Right cardiac atrium (tissue), 5 donors: ENCODE measurements at places on chromosomes 12 and 14. TPM values are rescaled to one million over a fixed set of nuclear protein-coding genes. Genes with fewer than 3 reads are reported as not detected.

GRCh38 chr12:21552635-21553328 lies 26.7 kb downstream of the SPX start:
- DNase-seq: no peak

DNA sequence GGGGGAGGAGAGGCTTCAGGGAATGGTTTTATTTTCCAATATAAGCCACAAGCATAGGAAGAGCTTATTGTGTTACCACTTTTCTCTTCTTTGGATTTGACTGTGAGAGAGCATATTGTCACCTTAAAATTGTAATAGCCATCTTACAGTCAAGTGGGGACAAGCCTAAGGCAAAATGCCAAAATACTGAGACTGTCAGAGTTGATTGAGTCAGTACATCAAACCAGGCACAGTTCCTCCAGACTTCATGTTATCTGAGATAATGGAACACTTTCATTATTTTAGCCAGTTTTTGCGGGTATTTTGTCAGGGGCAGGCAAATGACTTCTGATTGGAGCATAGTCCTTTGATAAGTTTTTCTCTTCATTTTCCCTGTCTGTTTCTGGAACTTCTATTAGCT lies 19.5 kb upstream of the NUBPL start:
- no peak for DNase-seq

- DNase-seq: no peak
Measured at GRCh38 chr14:52918486-52918885, 32.4 kb downstream of the FERMT2 start.

GRCh38 chr14:22849212-22849819 lies 12.9 kb downstream of the MMP14 start:
- peak; percentile 89 for DNase-seq

- DNase-seq: peak; percentile 68
Measured at GRCh38 chr12:47736216-47736615, 10.9 kb upstream of the ENDOU start.

DNA sequence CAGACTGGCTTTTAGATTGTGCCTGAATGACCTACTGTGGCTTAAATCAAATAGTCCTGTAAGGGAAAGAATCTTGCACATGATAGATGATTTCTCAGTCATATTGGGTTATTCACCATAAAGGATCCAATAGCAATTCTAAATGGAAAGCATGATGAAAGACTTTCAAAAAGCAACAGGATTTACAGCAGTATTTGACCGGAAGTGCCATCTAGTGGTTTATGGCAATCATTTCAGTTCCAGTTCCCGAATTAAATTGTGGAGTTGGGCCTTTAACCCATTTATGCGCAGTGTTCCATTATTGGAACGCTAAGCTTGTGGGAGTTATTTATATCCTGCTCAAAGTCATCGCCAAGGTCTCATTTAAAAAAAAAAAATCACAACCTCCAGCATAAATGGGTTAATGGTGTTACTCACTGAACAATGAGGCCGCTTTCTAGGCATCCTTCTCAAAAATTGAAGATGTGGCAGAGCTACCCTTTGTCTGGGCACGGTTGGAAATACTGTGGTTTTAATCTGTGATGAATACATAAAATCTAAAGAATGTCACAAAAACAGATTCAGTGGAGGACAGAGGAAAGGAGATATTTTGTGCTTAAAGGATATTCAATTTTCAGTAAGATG lies 60.8 kb upstream of the REP15 start:
- no peak for DNase-seq

DNA sequence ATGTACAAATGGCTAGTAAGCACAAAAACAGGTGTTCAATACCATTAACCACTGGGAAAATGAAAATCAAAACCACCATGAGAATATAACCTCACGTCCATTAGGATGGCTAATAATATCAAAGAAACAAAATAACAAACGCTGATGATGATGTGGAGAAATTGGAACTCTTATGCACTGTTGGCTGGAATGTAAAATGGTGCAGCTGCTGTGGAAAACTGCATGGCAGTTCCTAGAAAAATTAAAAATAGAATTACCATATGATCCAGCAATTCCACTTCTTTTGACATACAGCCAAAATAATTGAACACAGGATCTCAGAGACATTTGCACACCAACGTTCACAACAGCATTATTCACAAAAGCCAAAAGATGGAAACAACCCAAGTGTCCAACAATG lies 51.5 kb downstream of the TMPRSS12 start:
- DNase-seq: no peak

- no peak for DNase-seq
Measured at GRCh38 chr12:57046086-57046791, 3.7 kb downstream of the MYO1A start.

GRCh38 chr12:111063295-111064026 lies 143.1 kb upstream of the MYL2 start:
- DNase-seq: no peak

DNA sequence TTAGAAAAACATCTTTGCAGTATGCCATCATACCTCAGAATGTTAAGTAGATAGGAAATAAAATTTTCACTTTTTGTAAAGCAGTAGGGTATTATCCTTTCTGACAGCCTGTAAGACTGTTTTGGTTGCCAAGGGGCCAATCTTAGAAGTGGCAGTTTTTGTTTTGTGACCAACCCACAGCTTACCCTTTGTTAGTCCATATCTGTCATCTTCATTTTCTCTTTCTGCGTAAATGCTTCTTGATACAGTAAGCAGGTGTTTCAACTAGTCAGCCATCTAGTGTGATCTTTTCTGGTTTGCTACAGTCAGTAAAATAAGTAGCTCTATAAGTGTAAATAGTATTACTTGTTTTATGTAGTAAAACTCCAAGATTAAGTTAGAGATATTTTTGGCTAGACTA lies 8.8 kb downstream of the PPM1A start:
- DNase-seq: no peak

- peak; percentile 33 for DNase-seq
Measured at GRCh38 chr12:62693376-62694050, 226.9 kb downstream of the MON2 start.

DNA sequence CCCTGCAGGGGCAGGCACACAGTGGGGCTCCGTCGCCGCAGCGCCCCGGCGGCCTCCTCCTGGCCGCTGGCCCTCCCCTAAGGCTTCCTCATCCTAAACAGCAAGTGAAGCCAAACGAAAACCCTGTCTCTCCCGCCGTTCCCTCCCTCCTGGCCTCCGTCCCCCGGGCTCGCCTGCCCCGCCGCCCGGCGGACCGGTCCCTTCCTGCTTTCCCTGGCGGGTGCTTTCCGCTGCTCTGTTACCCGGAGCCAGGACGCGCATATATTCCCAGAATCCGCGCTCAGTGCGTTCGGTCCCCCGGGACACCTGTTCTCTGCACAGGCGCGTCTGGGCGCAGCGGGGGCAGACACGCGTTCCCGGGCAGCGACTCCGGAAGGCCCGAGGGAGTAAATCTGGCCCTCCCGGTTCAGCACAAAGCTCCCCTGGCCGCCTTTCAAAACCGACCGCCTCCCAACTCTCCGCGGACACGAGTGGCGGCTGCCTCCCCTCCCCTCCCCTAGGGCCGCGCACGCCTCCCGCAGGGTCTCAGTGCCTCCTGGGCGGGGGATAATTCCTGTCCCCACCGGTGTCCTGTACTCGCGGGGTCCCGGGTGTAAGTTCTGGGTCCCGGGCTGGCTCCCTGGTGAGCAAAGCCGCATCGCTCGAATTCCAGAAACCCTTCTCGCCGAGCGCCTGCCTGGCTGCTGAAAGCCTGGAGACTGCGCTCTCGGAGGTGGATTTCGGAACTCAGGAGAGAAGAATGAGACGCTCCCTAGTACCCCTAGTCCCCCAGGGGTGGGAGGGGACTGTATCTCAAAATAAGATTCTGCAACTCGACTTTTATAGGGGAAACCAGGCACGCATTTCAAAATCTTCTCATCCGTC lies 21.4 kb upstream of the CEP170B start:
- peak; percentile 60 for DNase-seq

DNA sequence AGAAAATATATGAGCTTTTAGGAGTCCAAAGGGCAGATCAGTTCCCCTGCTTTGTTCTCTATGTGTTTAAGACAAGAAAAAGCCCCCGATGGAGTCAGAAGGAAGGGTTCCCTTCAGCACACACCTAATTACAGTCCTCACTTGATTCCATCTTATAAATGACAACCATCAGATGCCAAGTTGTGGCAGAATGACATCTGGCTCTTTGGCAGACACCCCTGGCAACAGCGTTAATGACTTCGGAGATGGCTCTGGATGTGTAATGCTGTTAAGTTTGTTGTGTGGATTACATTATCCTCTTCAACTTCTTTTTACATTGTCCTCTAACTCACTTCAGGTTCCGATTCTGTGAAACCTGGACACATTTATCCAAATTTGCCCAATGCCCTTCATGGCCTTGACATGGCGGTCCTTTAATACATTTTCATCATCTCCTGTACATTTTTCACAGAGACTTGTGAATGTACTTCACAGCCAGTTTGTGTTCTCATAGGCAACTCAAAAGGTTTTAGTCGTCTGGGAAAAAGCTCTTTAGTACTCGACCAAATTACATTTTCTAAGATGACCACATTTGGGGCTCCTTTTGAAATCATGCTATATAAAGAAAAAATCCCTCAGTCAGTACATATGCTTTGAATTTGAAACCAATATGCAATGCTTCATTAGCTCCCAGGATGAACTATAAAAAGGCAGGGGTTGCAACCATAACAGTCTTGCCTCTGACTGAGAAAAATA lies 667.8 kb downstream of the NOVA1 start:
- DNase-seq: no peak

DDN gene
- 1.6 TPM for polyA plus RNA-seq

KRT72 gene
- polyA plus RNA-seq: not detected

AMHR2 gene
- polyA plus RNA-seq: 0.48 TPM

ASCL4 gene
- polyA plus RNA-seq: 0.02 TPM

RERGL gene
- 7.6 TPM for polyA plus RNA-seq
